ENCODE measurements at places on chromosomes 2 and 18. TPM values are rescaled to one million over a fixed set of nuclear protein-coding genes. Genes with fewer than 3 reads are reported as not detected.

Gene LMAN1
- total RNA-seq = 26.1 TPM

Gene CDK5R2
- total RNA-seq = not detected

Gene SIX2
- total RNA-seq = not detected

Gene C2orf66
- not detected for total RNA-seq

GRCh38 chr18:6929370-6930102, 188.1 kb downstream of the LAMA1 start:
- DNase-seq = no peak

DNA sequence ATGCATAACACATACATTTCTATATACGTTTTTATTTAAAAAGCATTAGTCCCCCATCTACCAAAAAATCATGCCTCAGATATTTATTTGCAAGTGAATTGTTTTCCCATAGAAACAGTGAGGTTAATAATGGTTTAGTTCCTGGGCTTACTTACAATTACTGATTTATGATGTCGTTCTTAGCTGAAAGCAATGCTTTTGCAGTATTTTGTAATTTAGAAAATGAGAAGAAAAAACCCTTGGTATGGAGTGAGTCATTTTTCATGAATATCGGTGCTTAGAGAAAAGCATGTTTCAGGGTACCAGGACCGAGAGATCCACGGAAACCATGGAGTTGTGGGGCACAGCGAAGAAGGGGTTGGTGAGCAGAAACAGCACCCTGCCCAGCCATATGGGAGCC, 12.0 kb upstream of the CDK15 start:
- no peak for DNase-seq

DNA sequence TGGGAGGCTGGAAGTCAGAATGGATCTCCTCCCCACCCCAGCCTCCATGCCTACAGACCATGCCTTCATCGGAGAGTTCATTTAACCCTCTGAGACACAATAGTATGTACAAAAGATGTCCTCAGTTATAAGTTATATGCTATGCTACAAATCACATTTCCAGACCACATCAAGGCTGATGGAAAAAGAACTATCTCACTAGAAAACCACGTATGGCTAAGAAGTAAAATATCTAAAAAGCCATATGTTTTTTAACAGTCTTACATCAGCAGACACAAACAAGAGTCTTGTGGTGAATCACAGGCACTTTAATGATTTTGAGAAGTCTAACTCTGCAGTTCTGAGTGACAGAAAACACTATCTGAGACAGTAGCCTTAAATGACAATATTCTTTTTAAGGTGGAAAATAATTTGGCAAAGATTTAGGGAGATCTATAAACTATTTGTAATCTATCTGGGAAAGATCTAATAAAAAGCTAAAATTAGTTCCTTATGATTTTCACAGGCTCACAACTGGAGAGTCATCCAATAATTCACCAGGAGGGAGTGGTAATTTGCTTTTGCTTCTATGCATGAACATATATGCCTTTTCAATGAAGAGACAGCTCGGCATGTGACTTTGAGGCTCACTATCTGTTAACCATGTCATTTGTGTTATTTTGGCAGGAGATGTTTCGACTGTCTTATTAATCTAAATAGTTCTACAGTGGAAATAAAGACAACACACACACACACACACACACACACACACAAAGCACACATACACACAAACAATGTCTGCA, 197.5 kb downstream of the IRS1 start:
- DNase-seq = no peak

GRCh38 chr2:36333350-36334012, 22.1 kb upstream of the CRIM1 start:
- DNase-seq = no peak

- no peak for DNase-seq
These were observed 484.0 kb upstream of the ID2 start for GRCh38 chr2:8197825-8198224.

DNA sequence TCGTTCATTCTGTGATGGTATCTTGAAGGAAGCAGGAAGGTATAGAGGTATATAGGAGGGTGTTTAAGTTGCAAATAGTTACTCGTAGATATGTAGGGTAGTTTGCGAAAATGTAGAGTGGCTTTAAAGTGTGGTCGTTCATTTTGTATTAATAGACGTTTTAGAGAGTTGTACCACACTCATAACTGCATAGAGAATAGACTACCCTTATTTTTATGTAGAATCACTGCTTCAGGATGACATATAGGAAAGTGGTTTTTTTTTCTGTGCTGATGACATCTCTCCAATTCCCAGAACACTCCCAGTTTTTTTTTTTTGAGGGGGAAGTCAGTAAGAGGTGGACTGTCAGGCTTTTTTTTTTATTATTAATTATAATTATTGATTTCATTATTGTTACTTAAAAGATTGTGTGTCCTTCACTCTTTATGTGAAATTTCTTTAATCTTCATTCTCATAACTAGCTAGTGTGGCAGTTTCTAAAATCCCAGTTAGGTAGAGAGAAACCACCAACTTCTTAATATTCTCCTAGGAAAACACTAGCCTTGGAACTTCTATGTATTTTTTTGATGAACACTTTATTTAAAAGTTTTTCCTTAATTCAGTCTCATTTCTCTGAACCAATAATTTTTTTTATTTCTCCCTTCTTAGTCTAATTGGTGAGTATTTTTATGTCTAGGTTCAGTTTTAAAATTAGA, 1.5 kb downstream of the ACTR3 start:
- no peak for DNase-seq

GRCh38 chr2:120729406-120730399, 6.0 kb upstream of the GLI2 start:
- no peak for DNase-seq

GRCh38 chr2:30217644-30218337, 13.5 kb upstream of the LBH start:
- DNase-seq = no peak

GRCh38 chr18:67730886-67731285, 214.4 kb upstream of the DSEL start:
- DNase-seq = no peak

GRCh38 chr2:174729797-174730697, 34.2 kb downstream of the CHRNA1 start:
- peak; percentile 30 for DNase-seq

Measured in CD4-positive, alpha-beta T cell (primary cell).